Endodermal cell (in vitro differentiated cells): ENCODE measurements at places on chromosomes 12 and 14. TPM values are rescaled to one million over a fixed set of nuclear protein-coding genes. Genes with fewer than 3 reads are reported as not detected.

The ERP27 gene
- total RNA-seq = 0.15 TPM in 1 of 2 replicates, not detected in the other

DNA sequence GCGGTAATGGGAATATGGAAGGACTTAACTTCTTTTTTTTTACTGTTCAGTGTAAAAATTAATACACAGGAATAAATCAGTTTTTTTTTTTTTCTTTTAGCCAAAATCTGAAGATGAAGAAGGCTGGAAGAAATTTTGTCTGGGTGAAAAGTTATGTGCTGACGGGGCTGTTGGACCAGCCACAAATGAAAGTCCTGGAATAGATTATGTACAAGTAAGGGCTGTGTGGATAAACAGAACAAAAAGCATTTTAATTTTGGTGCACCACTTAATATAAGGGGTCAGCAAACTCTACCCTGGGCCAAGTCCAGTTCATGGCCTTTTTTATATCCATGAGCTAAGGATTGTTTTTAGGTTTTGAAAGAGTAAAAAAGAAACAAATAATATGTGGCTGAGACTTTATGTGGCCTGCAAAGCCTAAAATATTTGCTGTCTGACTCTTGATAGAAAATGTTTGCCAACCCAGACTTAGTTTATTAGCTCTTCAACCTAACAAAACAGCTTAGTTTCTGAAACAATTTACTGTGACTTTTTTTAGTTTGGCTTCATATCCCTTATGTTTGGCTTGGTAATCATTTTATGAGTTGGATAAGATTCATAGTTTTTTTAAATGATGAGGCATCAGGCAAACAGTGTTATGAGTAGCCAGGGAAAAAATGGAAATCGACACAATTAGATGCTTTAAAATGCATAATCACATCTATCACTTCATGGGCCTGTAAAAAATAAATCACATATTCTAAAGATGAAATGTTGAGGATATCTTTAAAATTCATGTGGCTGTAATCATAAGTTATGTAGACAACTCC lies 8.4 kb downstream of the GEMIN2 start:
- no peak for DNase-seq

- peak; percentile 43 for DNase-seq
Observed at GRCh38 chr12:93536766-93537488, 35.5 kb upstream of the SOCS2 start.

The CLMN gene
- total RNA-seq = 8.0 to 16.8 TPM (median 9.5 TPM) in 3 replicates

GRCh38 chr14:52850451-52850909 lies 59.1 kb upstream of the GNPNAT1 start:
- DNase-seq = no peak

DNA sequence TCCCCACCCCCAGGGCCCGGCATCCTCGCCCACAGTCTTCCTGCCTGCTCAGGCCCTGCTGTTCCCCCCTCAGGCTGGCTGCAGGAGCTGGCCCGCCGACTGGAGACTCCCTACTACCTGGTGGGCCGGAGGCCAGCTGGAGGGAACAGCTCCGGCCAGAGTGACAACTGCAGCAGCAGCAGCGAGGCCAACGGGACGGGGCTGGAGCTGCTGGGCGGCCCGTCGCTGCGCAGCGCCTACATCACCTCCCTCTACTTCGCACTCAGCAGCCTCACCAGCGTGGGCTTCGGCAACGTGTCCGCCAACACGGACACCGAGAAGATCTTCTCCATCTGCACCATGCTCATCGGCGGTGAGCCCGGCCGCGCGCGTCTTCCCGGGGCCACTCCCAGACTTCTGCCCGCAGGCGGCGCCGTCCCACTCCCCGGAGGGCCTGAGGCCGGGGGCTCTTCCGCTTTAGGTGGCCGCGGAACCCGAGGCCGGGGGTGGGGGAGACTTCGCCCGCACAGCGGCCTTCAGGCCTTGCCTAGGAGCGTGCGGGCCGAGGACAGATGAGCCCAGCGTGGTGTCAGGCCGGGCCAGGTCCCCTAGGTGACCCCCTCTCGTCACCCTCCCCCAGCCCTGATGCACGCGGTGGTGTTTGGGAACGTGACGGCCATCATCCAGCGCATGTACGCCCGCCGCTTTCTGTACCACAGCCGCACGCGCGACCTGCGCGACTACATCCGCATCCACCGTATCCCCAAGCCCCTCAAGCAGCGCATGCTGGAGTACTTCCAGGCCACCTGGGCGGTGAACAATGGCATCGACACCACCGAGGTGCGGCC lies 10.2 kb downstream of the KCNH3 start:
- DNase-seq = peak; percentile 87

- no peak for DNase-seq
Observed at GRCh38 chr12:108914121-108914531, 34.2 kb downstream of the DAO start.

The ESR2 gene
- total RNA-seq = 0.20 and 0.57 TPM in 2 replicates

The KITLG gene
- total RNA-seq = 1.2 to 7.3 TPM (median 7.0 TPM) in 3 replicates

GRCh38 chr12:25690996-25691864 lies 138.1 kb upstream of the LMNTD1 start:
- DNase-seq = no peak

DNA sequence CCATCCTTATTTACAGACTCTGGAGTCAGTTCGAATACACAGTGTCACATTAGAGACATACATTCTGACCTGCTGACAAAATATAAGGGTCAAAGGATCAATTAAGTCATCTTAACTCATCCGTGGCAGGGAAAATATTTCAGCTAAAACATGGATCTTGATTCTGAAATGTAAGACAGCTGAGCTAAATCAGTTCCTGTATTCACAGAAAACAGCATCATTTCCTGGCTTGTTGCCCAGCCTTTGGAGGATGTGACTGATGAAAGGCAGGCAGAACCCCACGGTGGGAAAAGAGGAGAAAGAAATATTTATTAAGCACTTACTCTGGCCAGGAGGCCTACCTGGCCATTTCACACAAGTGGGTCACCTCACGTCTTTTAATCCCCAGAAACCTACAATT lies 101.9 kb downstream of the GAS2L3 start:
- DNase-seq = no peak

GRCh38 chr12:130498589-130499385 lies 161.1 kb downstream of the PIWIL1 start:
- DNase-seq = no peak

The RNASE7 gene
- total RNA-seq = not detected in 3 replicates

The PRKAG1 gene
- total RNA-seq = 25.8 and 27.6 TPM in 2 replicates

DNA sequence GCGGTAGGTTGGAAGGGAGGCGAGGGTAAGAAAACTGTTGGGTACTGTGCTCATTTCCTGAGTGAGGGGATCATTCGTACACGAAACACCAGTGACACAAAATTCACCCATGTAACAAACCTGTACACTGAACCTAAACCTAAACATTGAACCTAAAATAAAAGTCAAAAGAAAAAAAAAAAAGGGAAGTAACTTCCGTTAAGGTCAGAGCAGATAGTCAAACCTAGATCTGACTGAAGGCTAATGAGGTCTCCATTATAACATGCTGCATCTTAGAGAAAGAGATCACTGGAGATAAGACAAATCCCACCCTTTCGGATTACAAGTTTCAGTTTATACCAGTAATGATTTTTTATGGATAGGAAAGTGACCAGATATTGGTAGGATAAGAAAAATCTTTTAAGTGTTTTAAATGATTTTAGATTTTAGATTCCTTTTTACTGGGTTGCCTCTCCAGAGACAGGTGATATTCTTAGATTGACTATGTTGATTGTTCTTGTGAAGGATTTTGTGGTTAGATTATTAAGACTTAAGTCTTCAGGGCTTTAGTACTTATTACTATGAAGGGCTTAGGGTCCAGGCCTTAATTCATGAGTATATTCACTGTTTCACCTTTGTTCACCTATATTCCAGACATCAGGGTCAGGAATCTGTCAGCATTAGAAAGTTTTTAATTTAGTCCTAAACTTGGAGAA lies 11.2 kb upstream of the NCKAP1L start:
- DNase-seq = no peak
